Psoas muscle (tissue), 8 donors: ENCODE measurements at places on chromosomes 12 and 14.

- DNase-seq, result no peak
These were observed 848.4 kb upstream of the FBXO33 start for GRCh38 chr14:40280652-40281051.

- no peak for DNase-seq
These were observed 7.4 kb downstream of the ACOT2 start for GRCh38 chr14:73576391-73576790.

- DNase-seq, result no peak
These were observed 318.5 kb downstream of the ALG10 start for GRCh38 chr12:34340534-34341361.

- no peak for DNase-seq
These were observed 38.6 kb downstream of the CCDC88C start for GRCh38 chr14:91378930-91379578.

DNA sequence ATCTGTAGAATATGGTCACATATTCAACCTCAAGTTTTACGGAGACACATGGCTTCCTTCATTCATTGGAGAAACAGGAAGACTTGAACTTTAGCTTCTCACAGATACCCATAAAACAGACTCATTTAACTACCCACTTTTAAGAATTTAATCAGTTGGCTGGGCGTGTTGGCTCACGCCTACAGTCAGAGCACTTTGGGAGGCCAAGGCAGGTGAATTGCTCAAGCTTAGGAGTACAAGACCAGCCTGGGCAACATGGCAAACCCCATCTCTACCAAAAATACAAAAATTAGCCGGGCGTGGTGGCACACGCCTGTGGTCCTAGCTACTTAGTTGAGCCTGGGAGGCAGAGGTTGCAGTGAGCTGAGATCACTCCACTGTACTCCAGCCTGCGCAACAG, 64.7 kb upstream of the STAC3 start:
- DNase-seq, result no peak

GRCh38 chr12:4202918-4203317, 70.6 kb upstream of the CCND2 start:
- DNase-seq, result no peak

- DNase-seq, result no peak
These were observed 11.2 kb upstream of the MAGOHB start for GRCh38 chr12:10624605-10625004.

- DNase-seq, result no peak
These were observed 5.6 kb downstream of the GMFB start for GRCh38 chr14:54483073-54483745.

DNA sequence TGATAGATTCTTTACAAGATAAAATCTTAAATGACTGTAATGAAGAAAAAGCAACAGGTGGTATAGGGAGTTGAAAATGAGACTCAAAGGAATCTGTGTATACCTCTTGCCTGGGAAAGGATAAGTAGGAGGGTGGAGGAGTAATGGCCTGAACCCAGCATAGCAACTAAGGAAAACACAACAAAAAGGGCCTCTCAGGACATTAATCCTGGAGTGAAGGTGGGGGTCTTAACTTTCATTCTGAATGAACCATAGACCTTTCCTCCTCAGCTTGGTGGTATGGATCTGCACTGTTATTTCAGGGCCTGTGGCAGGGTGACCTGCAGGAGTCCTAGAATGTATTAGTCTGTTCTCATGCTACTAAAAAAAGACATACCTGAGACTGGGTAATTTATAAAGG, 185.6 kb downstream of the AKAP6 start:
- no peak for DNase-seq

GRCh38 chr12:105801351-105801750, 337.4 kb downstream of the NUAK1 start:
- DNase-seq, result no peak

DNA sequence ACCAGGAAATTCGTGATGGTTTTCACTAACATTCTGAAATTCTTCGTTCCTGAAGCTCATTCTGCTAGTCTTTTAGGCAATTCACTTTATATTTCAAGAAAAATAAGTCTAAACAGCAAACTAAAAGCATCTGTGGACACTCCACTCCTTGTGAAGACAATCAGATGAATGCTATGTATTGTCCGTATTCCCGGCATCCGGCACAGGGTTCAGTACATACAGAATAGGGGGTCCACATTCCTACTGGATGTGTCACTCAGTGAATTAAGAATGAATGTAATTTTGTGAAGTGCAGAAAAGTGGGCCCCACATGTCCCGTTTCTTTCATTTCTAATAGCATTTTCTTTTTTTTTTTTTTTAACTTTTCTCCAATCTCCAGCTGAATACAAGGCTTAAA, 241.3 kb downstream of the GRIN2B start:
- DNase-seq, result no peak

DNA sequence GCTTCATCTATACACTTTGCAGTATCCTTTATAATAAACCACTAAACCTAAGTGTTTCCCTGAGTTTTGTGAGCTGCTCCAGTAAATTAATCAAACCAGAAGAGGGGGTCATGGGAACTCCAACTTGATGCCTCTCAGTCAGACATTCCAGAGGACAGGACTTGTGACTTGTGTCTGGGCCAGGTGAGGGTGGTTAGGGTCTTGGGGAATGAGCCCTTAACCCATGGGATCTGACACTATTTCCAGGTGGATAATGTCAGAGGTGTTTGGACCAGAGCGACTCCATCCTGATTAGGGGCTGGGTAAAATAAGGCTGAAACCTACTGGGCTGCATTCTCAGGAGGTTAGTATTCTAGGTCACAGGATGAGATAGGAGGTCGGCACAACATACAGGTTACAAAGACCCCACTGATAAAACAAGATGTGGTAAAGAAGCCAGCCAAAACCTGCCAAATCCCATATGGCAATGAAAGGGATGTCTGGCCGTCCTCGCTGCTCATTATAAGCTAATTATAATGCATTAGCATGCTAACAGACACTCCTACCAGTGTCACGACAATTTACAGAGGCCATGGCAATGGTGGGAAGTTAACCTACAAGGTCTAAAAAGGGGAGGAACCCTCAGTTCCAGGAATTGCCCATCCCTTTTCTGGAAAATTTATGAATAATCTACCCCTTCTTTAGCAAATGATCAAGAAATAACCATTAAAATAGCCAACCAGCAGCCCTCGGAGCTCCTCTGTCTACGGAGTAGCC, 58.7 kb downstream of the BCAT1 start:
- DNase-seq, result no peak

DNA sequence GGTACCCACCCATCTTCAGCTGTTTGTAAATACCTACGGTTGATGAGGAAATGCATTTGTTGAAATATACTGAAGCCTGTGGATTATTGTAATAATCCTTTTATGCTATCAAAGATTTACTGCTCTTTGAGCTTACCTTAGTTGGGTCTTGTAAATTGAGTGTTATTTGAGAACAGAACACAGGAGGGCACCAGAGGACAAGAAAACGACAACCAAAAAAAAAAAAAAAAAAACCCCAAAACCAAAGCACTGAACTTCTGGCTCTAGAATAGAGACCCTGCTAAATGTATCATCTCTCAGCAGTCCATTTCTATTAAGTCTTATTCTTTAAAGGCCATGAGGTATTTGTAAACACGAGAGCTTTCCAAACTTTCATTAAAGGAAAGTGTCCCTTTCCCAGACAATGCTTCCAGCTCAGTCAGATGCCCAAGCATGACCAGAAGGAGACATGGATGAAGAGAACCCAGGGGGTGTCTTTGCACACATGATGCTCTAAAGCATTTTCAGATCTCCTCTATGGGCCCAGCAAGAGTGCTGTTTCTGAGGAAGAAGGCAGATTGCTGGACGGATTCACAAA, 763.9 kb downstream of the NRXN3 start:
- no peak for DNase-seq

DNA sequence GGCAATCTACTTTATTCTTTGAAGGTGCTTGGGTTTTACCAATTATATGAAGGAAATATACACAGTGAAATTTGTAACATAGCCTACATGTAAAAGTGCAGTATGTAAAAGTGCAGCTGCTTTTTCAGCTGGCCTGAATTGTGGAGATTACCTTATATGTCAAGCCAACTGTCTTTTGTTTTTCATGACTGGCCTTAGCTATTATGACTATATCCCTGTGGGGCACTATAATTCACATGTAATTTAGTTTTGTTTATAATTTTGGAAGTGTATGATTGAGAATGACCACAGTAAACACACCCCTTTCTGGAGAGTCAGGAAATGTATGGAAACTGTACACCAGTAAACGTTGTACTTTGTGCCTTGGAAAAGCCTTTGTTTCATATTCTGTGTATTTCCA, 435.0 kb upstream of the STXBP6 start:
- no peak for DNase-seq

DNA sequence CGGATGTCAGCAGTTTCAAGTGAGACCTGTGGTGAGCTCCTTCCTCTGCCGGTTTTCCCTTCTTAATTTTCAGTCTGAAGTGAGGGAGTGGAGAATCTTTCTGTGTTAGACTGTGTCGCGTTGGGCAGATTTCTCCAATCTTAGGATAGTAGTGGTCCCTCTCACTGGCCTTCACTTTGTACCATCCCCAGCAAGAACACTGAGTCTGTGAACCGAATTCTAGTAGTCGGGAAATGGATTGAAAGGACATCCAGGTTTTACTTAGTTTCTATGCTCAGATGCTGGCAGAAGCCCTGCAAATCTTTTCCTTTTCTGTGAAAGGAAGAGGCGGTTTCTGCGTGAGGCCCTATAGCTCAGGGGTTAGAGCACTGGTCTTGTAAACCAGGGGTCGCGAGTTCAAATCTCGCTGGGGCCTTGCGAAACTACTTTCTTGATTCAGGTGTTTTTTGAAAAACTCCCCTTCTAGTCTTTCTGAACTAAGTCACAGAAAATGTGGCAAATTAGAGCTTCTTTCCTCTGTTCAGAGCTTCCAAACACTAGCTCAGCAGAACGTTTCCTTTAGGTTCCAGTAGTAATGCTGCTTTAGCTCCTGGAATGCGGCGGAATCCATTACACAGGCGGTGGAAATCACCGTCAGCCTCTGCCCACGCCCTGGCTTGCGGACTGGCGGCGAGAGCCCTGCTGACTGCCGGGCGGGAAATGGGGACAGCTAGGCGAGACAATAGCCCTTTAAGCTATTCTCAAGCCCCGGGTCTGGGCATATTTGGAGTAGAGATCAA, 2.8 kb upstream of the RNASE4 start:
- DNase-seq, result peak; percentile 76

- DNase-seq, result no peak
These were observed 66.4 kb upstream of the DCN start for GRCh38 chr12:91249054-91249453.

GRCh38 chr12:104513681-104514080, 56.9 kb downstream of the CHST11 start:
- no peak for DNase-seq

- no peak for DNase-seq
These were observed 9.3 kb upstream of the TMEM106C start for GRCh38 chr12:47954058-47954457.

- DNase-seq, result no peak
These were observed 58.0 kb upstream of the CDKN3 start for GRCh38 chr14:54338696-54339317.

DNA sequence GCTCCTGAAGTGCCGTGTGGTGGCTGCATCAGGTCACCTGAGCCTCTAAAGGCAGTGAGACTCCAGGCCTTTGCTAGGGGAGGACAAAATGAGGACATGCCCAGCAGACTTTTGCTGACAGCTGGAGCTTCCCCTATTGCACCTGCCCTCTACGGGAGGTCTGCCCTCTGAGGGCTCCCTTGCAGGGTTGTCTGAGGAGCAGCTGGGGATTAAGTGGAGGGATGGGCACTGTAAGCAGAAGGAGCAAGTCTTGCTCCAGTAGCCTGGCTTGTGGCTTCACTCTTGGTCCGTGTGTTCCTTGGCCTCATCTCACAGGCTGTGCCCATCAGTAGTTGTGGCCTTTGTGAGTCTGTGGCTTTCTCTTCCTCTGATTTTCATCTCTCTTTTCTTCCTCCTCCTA, 66.9 kb upstream of the NRXN3 start:
- no peak for DNase-seq

- no peak for DNase-seq
These were observed 207.4 kb downstream of the SYNE2 start for GRCh38 chr14:64060199-64060545.

- no peak for DNase-seq
These were observed 58.5 kb downstream of the GPR135 start for GRCh38 chr14:59406454-59407245.

DNA sequence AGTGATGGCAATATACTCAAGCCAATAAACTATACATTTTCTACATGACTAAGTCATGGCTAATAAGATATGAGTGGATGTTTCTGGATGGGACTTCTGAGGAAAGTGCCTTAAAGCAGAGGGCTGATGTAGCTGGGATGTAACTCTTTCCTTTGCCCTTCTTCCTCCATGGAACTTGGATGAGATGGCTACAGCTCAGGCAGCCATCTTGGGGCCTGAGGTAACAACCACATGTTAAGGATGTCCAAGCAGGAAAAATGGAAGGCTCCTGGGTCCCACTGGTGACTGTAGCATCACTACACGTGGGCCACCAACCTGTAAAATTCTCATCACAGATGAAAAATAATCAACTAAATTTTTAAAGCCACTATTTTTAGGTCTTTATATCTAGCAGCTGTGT, 54.4 kb upstream of the GRIP1 start:
- DNase-seq, result no peak

DNA sequence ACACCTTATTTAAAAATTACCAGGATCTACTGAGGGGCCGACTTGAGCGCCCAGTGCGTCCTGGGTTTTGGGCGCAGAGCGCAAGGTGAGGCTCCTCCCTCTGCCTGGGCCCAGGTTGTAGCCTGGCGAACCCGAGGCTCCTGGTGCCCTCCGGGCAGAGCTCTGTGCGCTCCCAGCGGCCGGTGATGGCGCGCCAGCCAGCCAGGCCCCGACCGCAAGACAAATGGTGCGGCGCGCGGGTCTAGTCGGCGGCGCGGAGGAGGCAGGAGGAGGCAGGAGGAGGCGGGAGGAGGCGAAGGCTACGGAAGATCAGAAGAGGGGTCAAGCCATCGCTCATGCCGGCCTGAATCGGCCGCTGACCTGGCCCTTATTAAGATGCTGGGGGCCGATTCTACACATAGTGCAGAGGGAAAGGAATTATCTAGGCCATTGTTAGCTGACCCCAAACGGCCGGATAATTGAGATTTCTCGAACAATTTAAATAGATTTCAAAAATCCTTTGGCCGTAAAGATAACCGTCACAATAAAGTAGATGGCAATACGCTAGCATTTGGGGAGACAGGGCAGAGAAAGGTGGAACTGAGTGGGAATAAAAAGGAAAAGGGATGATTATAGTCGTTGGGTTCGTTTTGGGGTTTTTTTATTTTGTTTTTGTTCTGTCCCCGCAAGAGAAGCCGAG, 2.8 kb downstream of the TBX5 start:
- no peak for DNase-seq

GRCh38 chr12:5523396-5524115, 91.6 kb downstream of the NTF3 start:
- no peak for DNase-seq

DNA sequence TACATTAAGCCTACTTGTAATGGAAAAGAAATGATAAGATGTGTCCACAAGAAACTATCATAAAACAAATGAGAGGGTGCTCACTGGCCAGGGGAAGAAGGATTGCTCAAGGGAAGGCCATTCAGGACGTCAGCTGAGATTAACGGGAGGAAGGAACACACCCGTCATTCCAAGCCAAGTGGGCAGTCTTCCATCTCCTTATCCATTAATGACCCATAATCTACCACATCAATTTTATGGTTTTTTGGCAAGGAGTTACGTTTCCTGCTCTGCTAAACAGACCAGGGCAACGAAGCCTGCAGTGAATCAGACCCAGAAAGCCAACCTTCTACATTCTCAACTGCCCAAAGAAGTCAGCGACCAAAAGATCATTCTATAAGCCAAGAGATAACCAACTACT, 25.1 kb downstream of the PRKAB1 start:
- DNase-seq, result no peak

GRCh38 chr14:89578156-89578555, 161.1 kb upstream of the FOXN3 start:
- DNase-seq, result no peak

GRCh38 chr12:9813821-9814798, 13.2 kb upstream of the KLRF1 start:
- peak; percentile 84 for DNase-seq
